ENCODE measurements at places on chromosomes 1 and 21. TPM values are rescaled to one million over a fixed set of nuclear protein-coding genes. Genes with fewer than 3 reads are reported as not detected.

DNA sequence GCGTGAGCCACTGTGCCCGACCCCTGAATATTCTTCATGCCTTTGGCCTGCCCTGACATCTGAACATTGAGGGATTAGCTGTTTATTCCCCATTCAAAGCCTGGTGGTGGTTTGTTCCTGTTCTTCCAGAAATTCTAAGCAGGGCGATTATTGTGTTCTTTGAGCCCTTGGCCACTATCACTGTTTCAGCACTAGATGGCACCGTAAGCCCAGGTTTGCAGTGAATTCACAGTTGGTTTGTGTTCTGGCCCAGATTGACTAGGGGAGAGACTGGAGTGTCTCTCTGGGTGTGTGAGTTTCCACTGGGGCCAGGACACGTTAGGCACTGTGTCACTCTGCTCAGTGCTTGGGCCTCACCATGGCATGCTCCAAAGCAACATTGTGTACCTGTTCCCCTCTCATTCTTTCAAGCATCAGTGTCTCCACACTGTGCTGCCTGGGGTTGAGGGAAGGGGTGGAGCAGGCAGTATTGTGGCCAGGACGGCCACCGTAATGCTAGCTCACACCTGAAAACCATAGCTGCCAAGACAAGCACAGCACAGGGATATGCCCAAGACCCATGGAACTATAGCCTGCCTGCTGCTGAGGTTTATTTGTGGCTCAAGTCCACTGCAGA lies 52.7 kb downstream of the PKN2 start:
- DNase-seq: no peak

GRCh38 chr1:65457868-65458267 lies 37.4 kb downstream of the LEPR start:
- no peak for DNase-seq

MSTO1 gene
- 24.4 TPM for total RNA-seq

GRCh38 chr1:94025383-94026340 lies 95.3 kb downstream of the ABCA4 start:
- no peak for DNase-seq

- no peak for DNase-seq
Measured at GRCh38 chr1:209398313-209398991, 185.1 kb upstream of the CAMK1G start.

C1orf87 gene
- 0.17 TPM for total RNA-seq

DNA sequence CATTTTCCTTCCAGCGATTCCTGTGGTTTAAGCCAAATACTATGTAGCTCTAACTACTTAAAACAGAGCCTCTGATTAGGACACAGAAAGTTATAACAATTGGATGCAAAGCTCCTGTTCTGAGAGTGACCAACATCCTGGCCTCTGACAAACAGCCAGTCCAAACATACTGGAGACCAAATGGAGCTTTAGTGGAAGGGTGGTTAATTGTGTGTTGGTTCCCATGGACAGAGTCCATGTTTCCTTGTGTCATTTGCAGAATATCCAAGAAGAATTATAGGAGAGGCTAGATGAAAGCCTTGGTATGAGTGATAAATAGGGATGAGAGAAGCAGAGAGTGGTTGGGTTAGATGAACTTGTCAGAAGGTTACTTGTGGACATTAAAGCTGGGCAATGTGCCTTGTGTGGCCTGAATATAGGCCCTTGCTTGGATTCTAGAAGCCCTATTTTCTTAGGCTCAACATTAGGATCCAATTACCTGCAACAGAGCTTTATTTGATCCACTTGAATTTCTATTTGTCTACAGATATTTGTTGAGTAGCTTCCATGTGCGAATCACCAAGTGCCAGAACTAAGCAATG lies 180.5 kb upstream of the GORAB start:
- no peak for DNase-seq

GBP5 gene
- total RNA-seq: not detected
